ENCODE measurements at places on chromosomes 16 and 17.

- no peak for DNase-seq
These were observed 67.8 kb upstream of the TBX2 start for GRCh38 chr17:61331886-61332285.

- no peak for DNase-seq
These were observed 475.1 kb downstream of the WWOX start for GRCh38 chr16:78574571-78574970.

- no peak for DNase-seq
These were observed 15.4 kb upstream of the ST6GALNAC2 start for GRCh38 chr17:76601065-76601464.

DNA sequence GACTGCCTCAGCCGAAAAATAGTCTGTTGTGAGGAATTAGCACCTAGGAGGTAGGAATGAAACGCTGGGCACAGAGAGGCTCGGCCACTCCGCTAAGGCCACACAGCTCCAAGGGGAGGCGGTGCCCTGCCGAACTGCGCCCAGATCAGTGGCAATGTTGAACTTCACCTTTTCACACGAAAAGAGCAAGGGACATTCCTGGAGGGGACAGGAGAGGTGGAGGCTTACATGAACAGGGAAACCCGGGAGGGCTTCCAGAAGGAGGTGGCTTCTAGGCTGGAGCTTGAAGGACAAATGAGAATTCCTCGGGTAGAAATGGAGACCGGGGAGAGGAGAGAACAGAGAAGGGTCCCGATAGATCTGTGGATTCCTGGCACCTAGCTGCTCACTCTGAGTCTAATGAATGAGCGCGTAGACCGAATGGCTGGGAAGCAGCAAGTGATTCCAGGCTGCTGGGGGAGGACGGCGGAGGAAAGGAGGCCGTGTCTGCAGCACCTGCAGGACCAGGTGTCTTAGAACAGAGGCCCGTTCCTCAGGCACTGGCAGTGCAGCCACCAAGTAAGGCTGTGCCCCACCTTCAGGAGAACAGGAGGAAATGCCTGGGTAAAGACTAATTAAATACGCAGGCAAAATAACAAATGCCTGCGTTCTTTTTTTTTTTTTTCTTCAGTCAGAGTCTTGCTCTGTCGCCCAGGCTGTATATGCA, 722 bp upstream of the SLC38A10 start:
- DNase-seq, result peak; percentile 47

DNA sequence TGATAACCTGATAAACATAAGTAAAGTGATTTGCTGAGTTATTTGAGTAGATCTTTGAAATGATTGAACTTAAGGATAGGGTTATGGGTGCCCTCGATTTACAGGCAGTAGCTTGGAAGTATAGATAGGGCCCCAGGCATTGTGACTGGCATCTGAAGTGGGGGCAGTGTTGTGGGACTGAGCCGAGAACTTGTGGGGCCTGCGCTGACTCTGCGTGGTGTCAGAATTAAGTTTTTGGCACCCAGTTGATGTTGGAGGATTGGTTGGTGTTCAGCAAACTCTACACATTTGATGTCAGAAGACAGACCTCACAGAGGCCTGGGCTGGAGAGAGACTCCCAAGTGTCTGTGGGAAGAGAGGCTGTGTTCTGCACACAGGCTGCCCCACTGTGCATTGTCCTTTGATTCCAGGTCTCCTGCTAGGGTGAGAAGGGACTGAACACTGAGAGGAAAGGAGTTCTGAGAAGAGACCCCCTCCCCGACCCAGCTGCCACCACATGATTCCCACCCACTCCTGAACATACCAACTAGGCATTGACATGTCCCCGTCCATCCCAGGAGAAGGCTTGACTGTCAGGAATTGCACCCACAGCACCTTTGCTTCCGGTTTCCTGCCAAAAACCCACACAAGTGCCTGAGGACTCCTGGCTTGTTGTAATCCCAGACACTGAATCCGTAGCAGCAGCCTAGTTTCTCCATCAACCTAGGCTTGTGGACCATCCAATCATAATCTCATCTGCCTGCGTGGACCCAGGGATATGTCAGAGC, 4.5 kb downstream of the ZNF267 start:
- DNase-seq, result no peak

DNA sequence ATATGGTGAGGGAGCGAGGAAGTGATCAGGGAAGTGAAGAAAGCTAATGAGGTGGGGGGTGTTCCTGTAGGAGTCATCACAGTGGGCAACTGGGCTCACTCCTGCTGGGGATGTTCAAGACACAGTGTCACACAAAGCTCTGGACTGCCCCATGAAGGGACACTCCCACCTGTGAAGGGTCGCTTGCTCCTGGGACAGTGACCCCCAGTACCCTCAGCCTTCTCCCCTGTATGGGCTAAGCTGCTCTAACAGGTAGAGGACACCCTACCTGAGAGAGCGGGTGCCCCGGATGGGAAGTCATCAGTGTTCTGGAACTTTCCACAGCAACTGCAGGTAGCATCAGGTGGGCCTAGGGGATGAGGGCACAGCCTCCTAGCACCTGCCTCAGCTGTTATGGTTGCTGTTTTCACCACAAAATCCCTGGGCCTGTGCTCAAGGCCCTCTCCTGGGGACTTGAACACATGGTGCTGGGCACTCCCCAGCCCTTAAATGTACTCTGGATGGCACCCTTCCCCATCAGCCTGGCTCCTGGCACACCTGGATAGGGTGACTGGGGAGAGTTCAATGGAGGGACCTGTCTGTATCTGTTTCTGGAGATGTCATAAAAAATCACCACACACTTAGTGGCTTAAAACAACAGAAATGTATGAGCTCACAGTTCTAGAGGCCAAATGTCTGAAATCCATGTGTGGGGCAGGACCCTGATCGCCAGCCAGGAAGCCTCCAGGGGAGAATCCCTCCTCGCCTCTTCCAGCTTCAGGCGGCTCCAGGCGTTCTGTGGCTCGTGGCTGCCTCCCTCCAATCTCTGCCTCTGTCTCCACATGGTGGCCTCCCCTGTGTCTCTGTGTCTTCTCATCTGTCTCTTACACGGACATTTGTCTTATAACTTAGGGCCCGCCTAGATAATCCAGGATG, 104.0 kb upstream of the CDH5 start:
- DNase-seq, result no peak

GRCh38 chr17:46841561-46842379, 9.6 kb upstream of the WNT9B start:
- DNase-seq, result peak; percentile 32
